ENCODE measurements at places on chromosomes 2 and 18.

DNA sequence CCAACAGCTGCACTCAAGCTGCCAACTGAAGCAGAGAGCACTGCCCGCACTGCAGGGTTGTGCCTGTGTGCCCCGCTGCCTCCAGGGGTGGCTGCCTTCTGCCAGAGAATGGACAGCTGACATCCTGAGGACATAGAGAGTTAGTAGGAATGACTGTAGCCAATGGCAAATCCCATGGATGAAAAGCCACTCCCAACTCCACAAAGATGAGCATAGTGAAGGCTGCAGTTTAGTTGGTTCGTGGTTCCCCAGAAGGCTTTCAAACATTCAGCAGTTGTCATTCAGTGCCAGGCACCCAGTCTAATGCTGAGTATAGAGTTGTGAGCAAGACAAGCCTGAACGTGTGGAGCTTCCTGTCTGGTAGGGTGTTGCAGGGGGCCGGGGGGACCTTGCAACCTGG, 30.3 kb downstream of the GYPC start:
- DNase-seq = no peak

- DNase-seq = no peak
Measured at GRCh38 chr2:204060841-204061240, 124.3 kb downstream of the ICOS start.

DNA sequence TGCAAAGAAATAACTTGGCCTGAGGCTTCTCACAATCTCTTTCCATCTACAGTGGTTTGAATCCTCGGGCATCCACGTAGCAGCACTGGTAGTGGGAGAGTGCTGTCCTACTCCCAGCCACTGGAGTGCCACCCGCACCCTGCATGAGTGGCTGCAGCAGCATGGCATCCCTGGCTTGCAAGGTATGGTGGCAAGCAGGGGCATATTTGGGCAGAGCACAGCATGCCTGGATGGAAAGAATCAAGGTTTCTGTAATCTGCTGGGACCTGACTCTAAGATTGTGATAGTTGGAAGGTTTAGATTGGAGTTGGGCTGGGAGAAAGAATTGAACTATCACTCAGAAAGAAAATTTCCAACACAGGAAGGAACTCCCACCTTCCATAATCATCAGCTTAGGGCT, 4.0 kb downstream of the CAD start:
- DNase-seq = no peak

- no peak for DNase-seq
Measured at GRCh38 chr2:73614997-73615396, 27.2 kb downstream of the NAT8 start.

- peak; percentile 42 for DNase-seq
Measured at GRCh38 chr18:26405190-26405801, 143.1 kb downstream of the KCTD1 start.

- no peak for DNase-seq
Measured at GRCh38 chr2:129061069-129061768, 742.6 kb upstream of the HS6ST1 start.

DNA sequence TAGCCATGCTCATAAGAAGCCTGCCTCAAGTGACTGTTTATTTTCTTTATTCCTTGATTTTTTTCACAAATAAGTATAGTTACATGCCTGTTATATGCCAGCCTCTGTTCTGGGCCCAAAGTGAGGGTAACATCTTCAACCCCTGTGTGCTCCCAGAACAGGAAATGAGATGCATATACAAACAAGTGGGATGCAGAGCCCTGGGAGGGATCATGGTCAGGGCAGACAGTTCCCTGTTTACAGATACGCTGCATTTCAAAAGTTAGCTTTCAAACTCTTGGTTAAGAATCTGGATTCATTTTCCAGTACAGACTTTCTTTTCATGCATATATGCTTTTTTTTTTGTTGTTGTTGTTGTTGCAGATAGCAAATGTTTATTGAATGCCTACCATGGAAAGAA, 24.4 kb downstream of the GPR39 start:
- DNase-seq = no peak

DNA sequence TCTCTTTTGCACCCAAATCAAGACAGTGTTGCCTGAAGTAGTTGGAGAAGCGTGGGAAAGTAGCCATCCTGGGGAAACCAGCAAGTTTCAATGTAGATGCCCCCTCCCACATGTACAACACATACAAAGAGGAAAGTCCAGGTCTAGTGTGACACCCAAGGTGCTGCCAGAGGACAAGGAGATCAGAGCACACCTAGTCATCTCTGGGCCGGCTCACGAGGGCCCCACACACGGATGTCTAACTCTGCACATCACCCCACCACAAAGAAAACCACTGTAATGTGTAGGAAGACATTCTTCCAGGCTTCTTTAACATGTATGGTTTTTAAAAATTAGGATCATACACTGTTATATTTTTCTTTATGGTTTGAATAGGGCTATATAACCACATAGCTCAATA, 21.6 kb downstream of the PARD6G start:
- no peak for DNase-seq

GRCh38 chr2:30577151-30577550, 130.1 kb downstream of the LCLAT1 start:
- DNase-seq = no peak

DNA sequence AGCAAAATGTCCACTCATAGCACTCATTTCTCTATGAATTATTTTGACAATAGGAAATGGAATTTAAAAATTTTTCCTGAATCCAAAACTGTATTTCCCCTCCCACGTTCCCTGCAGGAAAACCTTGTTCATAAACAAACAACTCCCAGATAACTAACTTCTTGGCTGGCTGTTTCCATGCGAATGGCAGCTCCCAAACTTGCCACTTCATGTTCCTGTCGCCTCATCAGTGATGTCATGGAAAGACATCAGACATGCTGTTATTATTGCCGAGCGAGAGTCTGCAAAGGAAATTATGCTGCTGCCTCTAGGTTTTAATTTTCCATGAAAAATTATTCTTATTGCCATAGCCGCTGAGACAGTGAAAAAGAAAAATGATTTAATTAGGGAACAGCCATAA, 117.0 kb upstream of the RIOK3 start:
- DNase-seq = no peak

- no peak for DNase-seq
Measured at GRCh38 chr18:62449490-62450104, 73.2 kb upstream of the ZCCHC2 start.

GRCh38 chr2:183866666-183867065, 731.7 kb upstream of the ZNF804A start:
- DNase-seq = no peak

GRCh38 chr2:220033546-220033945, 406.1 kb downstream of the SLC4A3 start:
- DNase-seq = no peak

DNA sequence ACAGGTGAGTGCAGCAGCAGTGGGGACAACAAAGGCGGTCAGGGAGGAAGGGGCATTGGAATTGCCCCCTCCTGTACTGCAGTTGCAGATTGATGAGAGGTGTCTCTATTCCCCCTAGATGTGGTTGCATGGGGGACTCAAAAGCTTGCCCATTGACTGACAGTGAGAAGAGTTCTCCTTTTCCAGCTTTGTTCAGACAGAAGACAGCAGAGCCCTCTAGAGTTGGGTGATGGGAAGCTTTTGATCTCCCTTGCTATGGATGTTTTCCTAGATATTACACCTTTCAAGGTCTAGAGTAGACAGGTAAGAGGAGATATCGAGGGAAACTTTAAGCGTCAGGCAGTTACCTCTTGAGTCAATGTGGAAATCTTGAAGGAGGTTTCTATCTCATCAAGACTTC, 2.9 kb downstream of the PROKR1 start:
- peak; percentile 8 for DNase-seq

GRCh38 chr2:142944264-142944663, 66.8 kb downstream of the KYNU start:
- DNase-seq = peak; percentile 79

DNA sequence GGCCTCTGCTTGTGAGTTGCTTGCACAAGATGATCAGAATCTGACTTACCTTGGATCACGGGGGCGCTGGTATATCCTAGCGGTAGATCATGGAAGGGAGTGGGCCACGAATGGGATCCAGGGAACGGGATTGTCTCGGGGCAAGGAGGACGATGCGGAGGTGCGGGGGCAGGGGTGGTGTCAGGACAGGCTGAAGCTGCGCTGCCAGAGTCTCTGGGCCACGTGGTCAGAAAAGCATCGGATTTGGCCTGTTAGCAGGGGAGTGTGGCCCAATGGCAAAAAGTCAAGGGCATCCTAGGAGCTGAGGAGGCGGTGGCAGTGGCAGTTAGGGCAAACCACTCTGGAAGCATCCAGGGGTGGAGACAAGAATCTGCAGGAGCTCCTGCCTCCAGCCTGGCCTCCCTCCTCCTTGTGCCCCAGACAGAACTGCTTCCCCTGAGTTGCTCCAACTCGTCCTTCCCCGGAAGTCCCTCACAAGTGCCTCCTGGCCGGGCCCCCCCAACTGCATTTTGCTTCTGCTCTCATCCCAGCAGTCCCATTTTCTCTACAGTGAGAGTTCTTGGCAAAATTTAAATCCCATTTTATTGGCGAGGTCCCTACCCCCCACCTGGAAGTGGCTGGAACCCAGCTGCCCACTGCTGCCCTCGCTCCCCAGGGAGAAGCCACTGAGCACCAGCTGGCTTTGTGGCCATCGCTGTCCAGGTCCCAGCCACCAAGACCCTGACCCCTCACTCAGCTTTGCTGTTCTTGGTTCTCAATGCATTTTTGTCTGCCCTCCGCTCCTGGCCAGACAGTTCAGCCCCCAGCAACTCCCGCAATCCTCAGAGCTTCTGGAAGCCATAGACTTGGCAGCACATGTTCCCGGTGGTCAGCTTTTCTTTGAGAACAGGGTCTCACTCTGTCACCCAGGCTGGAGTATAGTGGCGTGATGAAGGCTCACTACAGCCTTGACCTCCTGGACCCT, 5.6 kb upstream of the CCDC74B start:
- DNase-seq = no peak

Measured in HT-29 (cell line).